ENCODE measurements at places on chromosomes 1 and 21.

- no peak for DNase-seq
These were observed 115.7 kb downstream of the AKT3 start for GRCh38 chr1:243734308-243734695.

GRCh38 chr1:203706444-203706843, 58.5 kb upstream of the LAX1 start:
- DNase-seq, result no peak

- no peak for DNase-seq
These were observed 4.1 kb downstream of the UQCRHL start for GRCh38 chr1:15803380-15803779.

DNA sequence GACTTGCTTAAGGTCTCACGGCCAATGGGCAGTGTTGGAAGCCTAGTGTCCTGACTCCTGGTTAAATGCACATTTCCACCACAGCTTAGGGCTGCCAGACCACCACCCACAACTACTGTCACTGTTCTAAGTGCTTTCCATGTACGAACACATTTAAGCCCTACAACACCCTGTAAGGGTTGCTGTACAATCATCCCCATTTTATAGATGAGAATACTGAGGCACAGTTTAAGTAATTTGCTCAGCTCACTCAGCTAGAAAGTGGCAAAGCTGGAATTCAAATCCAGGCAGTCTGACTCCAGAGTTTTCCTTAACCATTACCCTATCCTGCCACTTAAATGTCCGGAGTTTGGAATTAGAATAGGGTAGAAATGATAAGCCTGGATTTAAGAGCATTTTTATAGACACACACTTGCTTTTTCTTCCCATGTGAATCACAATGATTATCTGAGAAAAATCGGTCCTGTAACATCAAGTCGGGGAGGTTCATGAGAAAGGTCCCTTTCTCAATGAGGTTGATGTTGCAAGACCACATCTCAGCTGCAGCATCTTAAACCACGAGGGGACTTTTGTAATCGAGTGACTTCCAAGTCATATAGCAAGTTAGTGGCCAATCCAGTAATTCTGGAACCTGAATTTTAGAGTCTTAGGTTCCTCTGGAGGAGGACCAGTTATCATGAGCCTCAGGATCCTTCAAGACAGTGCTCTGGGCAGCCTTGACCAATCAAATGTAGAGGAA, 8.6 kb downstream of the E2F2 start:
- DNase-seq, result no peak

- no peak for DNase-seq
These were observed 3.1 kb downstream of the EVA1B start for GRCh38 chr1:36320291-36320761.

- DNase-seq, result no peak
These were observed 25.2 kb upstream of the PRRC2C start for GRCh38 chr1:171460018-171460620.

- no peak for DNase-seq
These were observed 2.9 kb upstream of the MATN1 start for GRCh38 chr1:30726236-30726635.

DNA sequence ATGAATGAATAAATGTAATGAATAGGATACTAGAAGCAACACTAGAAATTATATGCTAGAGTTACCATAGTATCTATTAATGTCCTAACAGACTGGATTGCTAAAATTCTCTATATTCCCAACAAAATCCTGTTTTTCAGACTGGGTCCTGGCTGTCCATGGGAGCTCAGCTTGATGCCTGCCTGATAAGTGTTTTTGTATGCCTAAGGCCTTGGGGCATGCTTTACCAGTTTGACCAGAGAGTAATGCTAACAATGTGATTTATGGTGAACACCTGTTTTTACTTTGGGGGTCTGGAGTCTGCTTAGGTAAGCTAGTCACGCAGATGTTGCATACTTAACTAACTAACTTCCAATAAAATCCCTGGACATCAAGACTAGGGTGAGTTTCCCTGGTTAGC, 318.8 kb upstream of the DEPDC1 start:
- DNase-seq, result no peak

GRCh38 chr1:51612447-51612961, 4.4 kb upstream of the OSBPL9 start:
- DNase-seq, result no peak

GRCh38 chr1:175708787-175709186, 34.6 kb downstream of the TNR start:
- no peak for DNase-seq

GRCh38 chr21:28871388-28872010, 121.2 kb downstream of the LTN1 start:
- no peak for DNase-seq

DNA sequence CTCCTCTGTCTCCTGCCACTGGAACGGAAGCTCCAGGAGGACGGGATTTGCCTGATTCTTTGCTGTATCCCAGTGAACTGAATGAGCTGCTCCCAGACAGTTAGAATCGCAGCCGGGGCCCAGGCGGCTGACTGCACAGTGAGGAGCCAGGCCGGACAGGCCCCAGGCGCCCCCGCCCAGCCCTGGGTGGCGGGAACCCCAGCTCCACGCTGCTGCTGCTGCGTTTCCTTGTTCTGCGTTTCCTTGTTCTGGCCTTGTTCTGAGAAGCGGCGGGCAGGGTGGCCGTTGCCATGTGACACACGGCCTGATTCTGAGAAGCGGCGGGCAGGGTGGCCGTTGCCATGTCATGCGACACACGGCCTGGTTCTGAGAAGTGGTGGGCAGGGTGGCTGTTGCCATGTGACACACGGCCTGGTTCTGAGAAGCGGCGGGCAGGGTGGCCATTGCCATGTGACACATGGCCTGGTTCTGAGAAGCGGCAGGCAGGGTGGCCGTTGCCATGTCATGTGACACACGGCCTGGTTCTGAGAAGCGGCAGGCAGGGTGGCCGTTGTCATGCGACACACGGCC, 56.2 kb downstream of the SLC37A1 start:
- no peak for DNase-seq

DNA sequence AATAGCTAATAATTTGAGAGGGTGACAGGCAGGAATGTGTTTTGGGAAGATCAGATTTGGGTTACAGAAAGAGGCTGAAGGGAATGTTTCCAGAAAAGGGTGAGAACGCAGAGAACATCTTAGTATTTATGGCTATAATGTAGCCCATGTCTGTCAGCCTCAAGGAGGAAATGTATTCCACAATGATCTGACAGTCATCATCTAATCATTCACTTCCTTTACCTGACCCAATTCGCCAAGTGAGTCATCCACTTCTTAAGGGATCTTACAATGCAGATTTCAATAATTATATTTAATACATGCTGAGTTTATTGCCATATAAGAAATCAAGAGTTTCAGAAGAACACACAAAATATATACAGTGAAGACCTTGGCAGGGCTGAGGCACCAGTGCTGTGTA, 10.8 kb downstream of the TRIM45 start:
- no peak for DNase-seq

DNA sequence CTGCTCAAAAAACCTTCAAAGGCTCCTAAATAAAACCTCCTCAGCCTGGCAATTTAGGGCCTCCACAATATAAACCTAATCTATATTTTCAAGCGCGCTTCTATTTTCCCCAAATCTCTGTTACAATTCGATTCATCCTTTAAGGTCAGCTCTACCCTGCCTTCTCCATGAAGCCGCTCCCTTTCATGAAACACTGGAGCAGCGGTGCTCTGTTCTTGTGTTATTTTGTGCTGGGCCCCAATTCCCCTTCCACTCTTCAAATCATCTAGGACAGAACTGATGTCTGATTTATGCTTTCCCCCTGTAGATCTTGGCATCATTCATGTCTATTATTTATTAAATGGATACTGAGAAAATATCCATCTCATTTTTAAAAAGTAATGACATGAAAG, 6.9 kb downstream of the ERRFI1 start:
- DNase-seq, result no peak

Measured in stimulated activated CD8-positive, alpha-beta memory T cell treated with anti-CD3 and anti-CD28 coated beads, Interleukin-7, amount 100 ng/mL, for 1 hour (primary cell).